Stimulated activated CD4-positive, alpha-beta T cell treated with anti-CD3 and anti-CD28 coated beads, TNF-alpha, amount 100 ng/mL, for 24 hours (primary cell): ENCODE measurements at places on chromosomes 16 and 17.

- no peak for DNase-seq
These were observed 60.6 kb downstream of the RAB11FIP4 start for GRCh38 chr17:31452101-31452500.

DNA sequence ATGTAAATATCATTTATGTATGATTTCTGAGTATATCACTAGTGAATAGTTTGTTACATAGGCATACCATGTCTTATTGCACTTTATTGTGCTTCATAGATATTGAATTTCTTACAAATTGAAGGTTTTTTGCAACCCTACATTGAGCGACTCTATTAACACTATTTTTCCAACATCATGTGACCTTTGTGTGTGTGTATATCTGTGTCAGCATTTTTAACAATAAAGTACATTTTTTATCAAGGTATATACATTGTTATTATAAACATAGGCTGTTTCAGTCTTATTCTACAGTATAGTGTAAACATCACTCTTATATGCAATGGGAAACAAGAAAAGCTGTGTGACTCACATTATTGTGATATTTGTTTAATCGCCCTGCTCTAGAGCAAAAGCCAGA lies 1944.9 kb downstream of the TP53TG3F start:
- DNase-seq, result no peak

DNA sequence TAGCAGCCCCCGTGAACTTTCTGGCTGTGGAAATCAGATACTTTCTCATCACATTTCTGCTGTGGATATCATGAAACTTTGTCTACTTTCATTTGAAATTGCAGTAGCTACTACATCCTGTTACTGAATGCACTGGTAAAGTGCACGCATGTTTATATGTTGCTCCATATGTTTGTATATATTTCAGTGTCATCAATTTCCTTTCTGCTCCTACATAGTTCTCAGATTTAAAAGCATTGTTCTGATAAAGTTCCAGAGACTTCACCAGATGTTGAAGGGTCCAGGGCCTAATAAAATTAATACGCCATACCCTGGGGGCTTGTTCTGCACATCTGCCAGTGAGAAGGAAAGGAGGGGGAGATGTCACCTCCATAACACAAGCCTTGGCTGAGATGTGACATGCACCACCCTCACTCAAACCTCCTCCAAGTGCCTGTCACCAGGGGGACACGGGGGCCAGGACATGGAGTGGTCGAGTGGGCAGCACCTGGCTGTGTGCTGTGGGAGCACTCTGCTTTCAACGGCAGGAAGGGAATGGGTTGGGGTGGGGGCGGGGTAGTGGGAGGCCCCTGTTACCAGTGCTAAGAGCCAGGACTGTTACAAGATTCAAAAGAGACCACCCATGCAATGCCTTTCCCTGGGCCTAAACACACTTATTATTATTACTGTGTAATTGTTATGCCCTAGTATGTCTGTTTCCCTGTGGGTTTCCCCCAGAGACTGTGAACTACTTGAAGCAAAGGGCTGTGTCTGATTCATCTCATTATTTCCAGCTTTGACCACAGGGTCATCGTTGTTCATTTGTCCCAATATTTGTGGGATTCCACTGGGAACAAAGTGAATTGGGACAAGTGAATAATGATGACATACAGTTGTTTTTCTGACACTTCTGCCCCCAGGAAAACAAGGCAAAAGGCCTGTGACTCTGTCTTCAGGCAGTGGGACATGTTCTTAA lies 193.4 kb downstream of the FOXL1 start:
- no peak for DNase-seq

- DNase-seq, result no peak
These were observed 536 bp downstream of the TMC6 start for GRCh38 chr17:78127888-78128550.

GRCh38 chr16:5756969-5757368 lies 659.4 kb upstream of the EEF2KMT start:
- no peak for DNase-seq

- no peak for DNase-seq
These were observed 402.2 kb downstream of the XYLT1 start for GRCh38 chr16:17068524-17068923.

GRCh38 chr17:78528541-78528940 lies 48.7 kb downstream of the DNAH17 start:
- no peak for DNase-seq

- DNase-seq, result no peak
These were observed 21.9 kb upstream of the PHAF1 start for GRCh38 chr16:67087803-67088202.

DNA sequence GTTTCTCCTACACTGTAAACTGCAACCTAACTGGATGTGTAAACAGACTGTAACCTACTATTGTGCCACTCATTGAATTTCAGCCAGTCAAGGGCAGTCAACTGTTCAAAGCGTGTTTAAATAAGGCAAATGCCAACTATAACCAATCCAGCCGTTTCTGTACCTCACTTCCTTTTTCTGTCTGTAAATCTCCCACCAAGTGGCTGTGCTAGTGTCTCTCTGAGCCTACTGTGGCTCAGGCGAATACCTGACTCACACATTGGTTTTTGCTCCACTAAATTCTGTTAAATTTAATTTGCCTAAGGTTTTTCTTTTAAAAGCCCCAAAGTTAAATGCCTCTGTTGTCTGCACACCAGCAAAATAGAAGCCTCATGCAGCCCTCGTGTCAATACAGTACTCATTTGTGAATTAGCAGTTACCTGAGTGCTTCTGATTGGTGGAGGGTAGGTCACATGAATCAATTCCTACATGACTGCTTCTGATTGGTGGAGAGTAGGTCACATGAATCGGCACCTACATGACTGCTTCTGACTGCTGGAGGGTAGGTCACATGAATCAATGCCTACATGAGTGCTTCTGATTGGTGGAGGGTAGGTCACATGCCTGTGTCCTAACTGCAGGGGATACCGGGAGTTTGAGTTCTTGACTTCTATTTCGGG lies 31.1 kb upstream of the CCR7 start:
- DNase-seq, result no peak

GRCh38 chr17:41836550-41837196 lies 641 bp upstream of the NT5C3B start:
- no peak for DNase-seq

DNA sequence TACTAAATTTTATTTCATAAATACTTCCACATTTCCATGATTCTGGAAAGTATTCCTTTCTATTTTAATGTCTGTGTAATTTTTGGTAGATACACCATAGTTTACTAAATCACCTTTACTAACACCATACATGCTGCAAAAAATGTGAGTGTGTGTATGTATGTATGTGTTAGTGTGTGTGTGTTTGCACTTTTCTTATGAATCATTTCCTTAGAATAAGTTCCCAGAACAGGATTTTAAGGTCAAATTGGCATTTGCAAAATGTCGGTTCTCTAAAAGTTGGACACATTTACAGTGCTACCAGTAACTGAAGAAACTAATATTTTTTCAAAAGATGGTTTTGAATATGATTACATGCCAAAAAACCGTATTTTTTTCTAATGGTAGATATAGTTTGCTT lies 137.1 kb downstream of the CYB561 start:
- DNase-seq, result no peak

- DNase-seq, result no peak
These were observed 1.8 kb upstream of the PRSS22 start for GRCh38 chr16:2859686-2860265.

DNA sequence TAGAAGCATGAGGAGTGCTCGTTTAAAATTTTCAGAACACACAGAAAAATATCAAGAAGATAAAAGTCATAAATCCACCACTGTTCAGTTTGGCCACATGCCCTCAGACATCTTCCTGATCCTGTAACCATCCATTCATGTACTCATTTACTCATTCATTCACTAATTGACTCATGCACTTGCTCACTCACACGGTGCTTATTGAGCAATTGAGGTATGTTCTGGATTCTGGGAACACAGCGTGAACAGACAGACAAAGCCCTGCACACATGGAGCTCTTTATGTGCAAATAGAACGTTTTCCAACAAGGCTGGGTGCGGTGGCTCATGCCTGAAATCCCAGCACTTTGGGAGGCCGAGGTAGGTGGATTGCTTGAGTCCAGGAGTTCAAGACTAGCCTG lies 10.2 kb upstream of the NATD1 start:
- DNase-seq, result no peak

- DNase-seq, result no peak
These were observed 93.0 kb upstream of the CES5A start for GRCh38 chr16:55968221-55968620.

DNA sequence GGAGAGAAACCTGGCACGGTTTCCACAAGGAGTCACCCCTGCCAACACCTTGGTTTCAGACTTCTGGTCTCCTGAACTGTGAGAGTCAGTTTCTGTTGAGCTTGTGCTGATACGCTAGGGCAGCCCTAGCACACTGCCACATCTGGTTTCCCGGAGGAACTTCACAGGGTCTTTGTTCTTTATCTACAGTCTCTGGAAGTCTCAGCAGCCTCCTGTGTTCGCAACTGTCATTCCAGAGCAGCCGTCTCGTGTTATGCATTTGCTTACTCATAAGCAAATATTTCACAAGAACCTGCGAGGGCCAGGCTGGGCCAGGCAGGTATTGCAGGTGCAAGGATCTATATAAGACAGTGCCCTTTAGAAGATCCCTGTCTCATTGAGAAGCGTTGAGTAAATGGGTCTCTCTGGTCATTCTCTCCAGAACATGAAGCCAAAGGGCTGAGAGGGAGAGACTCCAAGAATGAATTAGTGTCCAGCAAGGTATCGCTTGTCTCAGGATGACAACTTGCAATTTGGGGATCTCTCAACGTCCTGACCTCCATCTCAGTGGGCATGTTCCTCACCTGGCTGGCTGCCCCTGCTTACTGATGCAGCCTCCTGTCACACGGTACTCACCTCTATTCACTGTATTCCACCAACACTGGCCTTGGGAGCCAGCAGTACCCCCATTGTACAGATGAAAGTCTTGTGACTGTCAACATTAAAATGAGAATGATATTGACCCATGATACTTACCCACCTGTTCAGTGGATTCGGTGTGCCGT lies 141.2 kb downstream of the WWOX start:
- DNase-seq, result no peak

- DNase-seq, result peak; percentile 44
These were observed at the start of gene CACNB1 for GRCh38 chr17:39197380-39198185. CACNB1 (minus strand) TSS chr17:39197669; CDS start chr17:39197495, 174 bp downstream.

GRCh38 chr17:11369575-11369974 lies 128.6 kb downstream of the SHISA6 start:
- no peak for DNase-seq

GRCh38 chr17:32111141-32111771 lies 31.0 kb upstream of the RHOT1 start:
- DNase-seq, result peak; percentile 25

DNA sequence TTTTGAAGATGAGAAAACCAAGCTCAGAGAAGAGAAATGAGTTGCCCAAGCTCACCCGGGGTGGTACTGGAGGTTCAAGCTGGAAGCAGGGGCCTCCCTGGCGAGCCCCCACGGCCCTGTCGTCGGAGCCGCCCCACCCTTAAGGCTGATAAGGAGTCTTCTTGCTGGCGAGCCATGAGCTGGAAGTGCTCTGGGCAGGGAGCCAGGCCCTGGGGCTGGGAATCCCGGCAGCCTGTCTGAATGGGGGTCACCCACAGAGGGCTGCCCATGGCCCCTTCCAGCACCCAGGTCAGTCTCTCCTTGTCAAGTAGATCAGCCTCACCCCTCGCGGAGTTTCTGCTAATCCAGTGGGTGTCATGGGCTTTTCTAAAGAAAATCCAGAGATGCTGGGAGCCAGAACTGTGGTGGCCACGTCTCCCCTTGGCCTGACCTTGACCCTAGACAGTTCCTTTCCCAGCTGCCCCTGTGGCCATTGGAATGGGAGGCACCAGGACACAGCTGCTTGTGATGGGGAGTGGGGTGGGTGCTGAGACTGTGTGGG lies 1.2 kb upstream of the P2RX1 start:
- DNase-seq, result no peak

- DNase-seq, result peak; percentile 17
These were observed 7.1 kb upstream of the AKTIP start for GRCh38 chr16:53509906-53510703.

- no peak for DNase-seq
These were observed 21.9 kb downstream of the OMG start for GRCh38 chr17:31275116-31275515.

DNA sequence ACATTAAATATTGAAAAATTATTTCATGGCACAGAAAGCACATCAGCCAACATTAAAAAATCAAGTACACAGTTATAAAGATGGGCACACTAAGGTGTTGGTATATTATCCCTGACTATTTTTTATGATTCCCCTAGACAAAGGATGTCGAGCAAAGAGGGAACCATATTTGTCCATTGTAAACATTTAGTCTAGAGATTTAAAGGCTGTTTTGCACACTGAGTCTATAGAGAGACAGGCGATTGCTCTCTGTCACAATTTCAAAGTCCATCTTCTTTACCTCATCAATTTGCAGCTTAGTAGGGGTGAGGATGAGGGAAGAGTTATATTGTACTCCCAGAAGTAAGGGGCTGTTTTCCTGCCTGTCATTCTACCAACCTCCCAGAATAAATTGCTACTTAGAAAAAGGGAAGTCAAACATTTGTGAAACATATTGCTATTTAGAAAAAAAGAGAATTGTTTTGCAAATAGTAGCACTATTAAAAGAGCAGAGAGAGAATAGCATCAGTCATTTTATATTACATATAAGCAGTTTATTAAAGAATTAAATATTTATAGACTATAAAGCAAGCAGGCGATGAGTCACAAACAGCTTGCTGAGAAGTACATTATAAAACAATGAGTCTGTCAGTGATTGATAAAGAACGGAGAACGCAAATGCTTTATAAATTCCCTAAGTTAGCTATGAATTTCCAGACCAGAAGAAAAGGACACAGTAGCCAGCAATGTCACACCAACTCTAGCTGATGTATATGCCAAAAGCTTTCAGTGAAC lies 270.6 kb upstream of the PMFBP1 start:
- no peak for DNase-seq

- DNase-seq, result peak; percentile 70
These were observed at the start of gene DUSP3 for GRCh38 chr17:43778337-43779144. DUSP3 (minus strand) TSS chr17:43778977; CDS start chr17:43778924, 53 bp downstream.
